ENCODE measurements at places on chromosomes 12 and 14. TPM values are rescaled to one million over a fixed set of nuclear protein-coding genes. Genes with fewer than 3 reads are reported as not detected.

Gene AQP2
- total RNA-seq, result not detected

Gene NABP2
- total RNA-seq, result 29.9 TPM

Gene TEDC1
- total RNA-seq, result 8.7 TPM

Gene CNTN1
- 0.51 TPM for total RNA-seq

Gene STXBP6
- 13.9 TPM for total RNA-seq

Gene SIVA1
- total RNA-seq, result 174 TPM

Gene OR6C70
- not detected for total RNA-seq

Gene SLC16A7
- 40.6 TPM for total RNA-seq

Gene IL31
- total RNA-seq, result not detected

Gene PRICKLE1
- total RNA-seq, result 13.2 TPM

Gene GCN1
- 79.7 TPM for total RNA-seq

Gene TCL1A
- not detected for total RNA-seq

Gene BHLHE41
- total RNA-seq, result 1.6 TPM

Gene AMN
- total RNA-seq, result not detected

Gene CCDC38
- total RNA-seq, result under 0.01 TPM

Gene GPD1
- 0.13 TPM for total RNA-seq

Gene ATXN2
- total RNA-seq, result 19.2 TPM
